GM12864 (cell line): ENCODE measurements at places on chromosomes 4 and X.

GRCh38 chr4:106019771-106020170, 124.5 kb downstream of the NPNT start:
- no peak for DNase-seq

DNA sequence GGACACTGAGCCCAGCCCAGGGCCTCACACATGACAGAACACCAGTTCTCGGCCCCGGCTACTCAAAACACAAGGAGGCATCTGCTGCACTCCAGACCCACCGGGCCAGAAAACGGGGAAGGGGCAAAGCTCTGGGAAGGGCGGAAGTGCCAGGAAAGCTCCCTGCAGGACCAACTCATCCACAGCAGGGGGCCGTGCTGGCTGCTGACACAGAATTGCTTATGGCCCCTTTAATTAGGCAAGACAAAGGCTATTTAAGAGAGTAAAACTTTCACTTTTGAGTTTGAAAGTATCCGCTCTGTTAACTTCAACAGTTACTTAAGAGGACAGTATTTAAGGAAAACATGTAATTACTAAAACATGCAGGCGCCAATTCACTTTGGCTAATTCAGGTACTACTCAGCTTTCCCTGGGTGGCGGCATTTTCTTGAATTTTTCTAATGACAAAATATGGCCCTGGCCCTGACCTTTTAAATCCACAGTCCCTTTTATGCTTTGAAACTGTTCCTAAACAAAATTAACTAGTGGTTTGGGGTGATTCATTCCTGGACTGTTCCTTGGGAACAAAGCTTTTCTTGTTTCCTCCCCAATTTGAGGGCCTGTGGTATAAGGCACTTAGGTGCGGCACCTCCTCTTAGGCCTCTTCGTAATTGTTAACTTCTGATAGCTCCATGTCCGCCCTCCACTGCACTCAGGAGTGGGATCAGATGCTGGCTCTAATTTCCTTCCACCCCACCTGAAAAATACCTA, 40.4 kb downstream of the NSG1 start:
- no peak for DNase-seq

- no peak for DNase-seq
Measured at GRCh38 chr4:119626420-119626819, 2.2 kb downstream of the PDE5A start.

DNA sequence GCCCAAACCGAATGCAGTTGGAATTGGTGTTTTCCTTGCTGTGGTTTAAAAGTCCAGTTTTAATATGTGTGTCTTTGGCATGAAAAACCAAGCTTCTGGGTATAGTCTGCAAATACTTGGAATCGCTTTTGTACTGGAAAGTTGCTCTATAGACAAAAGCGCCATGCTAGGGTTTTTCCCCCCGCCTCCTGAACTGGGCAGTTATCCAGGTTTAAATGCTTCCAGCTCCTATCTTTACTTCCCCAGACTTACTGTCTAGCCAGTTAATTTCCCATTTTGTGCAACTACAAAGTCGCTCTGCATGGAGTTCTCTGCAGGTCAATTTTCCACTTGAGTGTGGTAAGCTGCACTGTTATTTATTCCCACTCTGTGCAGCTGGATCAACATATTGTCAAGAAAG, 2.7 kb downstream of the RASL11B start:
- DNase-seq: no peak

DNA sequence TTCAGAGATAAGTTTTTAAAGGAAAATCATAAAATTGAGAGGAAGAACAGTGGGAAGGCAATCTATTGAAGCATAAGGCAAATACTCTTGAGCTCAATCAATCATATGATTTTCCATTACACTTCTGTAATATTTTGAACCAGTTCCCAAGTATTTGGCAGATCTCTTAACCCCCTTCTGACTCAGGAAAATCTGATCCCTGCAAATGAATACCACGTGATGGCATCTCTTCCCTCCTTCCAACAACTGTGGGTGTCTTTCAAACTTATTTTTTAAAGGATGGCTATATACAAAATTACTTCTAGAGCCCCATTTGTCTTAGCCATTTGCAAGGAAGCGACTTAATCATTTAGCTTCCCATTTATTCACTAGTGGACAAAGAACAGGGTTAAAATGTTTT, 41.9 kb downstream of the AMOT start:
- no peak for DNase-seq

DNA sequence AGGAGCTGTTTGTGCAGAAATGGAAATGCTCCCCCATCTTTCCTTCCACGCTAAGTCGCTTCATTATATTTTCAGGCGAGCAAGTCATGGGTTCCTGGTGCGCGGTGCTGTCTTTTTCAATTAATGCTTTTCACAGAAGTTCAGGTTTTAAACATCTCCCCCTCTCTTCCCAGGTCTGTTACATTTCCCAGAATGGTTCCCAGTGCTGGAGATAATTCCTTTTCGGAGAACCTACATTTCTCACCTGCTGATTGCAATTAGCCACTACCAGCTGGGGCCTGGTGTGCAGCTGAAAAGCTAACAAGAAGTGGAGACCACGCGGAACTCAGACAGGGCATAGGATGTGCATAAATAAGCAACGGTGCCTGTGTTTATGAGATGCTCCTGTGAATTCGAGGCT, 217.8 kb downstream of the MID1IP1 start:
- no peak for DNase-seq

GRCh38 chrX:128975745-128976144, 547.5 kb downstream of the SMARCA1 start:
- DNase-seq: no peak

GRCh38 chrX:140572724-140573123, 67.9 kb upstream of the SOX3 start:
- peak; percentile 2 for DNase-seq

DNA sequence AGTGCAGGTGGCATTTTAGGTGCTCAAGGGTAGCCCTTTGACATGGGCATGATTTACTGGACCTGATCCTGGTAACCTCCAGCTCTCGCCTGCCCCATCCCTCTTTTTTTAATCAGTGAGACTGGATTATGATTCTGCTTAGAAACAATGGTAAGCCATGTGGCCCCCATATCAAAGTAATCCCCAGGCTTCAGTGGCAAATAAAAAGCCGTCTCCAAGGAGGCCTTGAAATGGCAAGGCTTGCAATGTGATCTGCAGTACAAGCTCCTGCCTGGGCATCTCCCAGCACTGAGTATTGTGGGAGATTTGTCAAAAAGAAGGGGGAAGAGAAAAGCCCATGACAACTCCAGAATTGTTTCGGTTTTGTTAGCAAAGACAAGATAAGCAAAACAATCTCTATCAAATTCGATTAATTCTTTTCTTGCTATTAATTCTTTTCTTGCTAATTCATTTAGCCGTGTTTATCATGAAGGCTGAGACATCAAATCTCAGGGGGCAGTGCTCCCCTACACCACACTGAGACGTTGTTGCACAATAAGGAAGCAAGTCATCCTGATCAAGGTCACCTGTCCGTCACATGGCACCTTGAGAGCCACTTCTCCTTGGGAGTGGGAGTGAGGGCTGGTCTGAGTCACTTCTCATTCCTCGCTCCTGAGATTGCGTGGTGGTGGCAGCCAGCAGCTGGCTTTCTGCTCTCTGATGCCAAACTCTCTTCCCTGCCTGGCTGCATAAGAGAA, 312.7 kb upstream of the GATB start:
- no peak for DNase-seq

DNA sequence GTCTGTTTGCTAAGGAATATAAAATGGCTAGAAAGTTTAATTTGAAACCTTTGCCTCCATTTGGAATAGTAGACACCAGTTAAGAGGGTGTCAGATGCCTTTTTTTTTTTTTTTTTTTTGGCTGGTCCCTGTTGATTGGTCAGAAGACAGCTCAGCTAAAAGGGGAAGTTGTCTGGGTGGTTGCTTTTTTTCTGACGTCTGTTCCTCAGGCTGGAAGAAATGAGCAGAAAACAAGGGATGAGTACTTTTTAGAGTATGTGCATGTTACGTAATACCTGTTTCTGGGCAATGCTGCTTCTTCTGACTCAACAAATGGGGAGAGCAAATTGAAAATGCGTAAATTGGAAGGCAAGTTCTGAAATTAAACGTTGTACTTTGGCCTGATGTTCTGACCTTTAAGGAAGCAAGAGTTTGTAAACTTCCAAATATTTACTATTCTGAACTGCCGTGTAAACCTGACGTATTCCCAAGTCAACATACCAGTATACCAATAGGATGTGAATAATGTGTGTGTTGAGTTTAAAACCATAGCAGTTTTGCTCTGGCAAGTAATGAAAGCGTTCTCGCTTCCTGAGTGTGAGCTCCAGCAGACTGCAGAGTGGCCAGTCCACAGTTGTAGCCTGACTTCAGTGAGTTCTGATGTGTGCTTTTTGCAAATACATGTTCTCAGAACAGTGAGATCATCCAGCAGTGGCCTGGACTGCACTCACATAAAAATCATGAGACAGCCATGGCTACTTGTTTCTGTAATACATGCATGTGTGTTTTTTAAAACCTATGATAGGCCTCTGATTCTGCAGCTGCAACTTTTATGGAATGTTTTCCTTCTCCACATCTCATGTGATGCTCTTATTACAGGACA, 1.7 kb downstream of the SAT1 start:
- DNase-seq: no peak

GRCh38 chr4:4390515-4391240, 3.8 kb downstream of the NSG1 start:
- DNase-seq: no peak

DNA sequence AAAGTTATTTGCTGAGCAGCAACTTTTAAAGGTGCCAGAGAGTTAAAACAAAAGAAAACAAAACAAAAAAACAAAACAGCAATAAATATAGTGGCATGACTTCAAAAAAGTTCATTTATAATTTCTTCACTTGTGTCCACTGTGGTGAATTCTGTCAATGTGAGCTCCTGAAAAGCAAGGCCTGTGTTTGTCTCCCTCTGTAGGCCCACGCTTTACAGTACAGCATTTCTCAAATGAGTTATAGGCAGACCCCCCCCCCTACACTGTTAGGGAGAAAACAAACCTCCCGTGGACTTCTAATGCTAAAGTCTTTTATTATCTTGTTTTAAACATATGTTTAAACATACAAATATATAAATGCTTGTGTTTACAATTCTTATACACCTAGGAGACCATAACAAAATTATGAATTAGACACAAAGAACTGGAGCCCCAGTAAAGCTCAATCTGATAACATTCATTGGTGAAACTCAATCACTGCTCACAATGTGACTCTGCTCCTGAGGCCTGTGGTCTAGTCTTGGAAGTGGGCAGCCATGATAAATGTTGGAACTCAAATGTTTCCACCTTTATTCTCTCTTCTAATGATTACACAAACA, 47.0 kb upstream of the SCOC start:
- DNase-seq: no peak

DNA sequence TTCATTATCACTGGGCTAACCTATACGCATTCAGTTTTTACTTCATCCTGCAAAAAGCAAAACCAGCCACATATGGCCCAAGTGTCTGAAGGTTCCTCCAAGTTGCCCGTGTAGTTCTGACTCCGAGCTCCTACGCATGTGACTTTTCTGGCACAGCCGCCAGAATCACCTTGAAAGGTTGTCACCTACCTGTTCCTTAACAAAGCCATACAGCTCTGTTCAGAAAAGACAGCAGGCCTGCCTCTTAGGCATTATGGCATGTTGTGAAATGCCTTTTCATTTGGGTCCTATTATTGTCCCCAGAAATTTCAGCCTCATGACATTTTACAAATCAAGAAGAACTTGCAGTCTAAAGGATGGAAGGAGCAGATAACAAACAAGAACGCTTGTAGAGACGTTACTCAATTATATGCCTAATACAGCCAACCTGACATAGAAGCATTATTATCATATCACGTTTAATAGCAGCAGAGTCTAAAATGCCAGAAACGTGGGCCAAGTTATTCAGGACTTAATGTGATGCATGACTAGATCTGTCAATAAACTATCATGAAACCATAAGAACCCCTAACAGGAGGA, 118.5 kb downstream of the RBM47 start:
- DNase-seq: no peak

DNA sequence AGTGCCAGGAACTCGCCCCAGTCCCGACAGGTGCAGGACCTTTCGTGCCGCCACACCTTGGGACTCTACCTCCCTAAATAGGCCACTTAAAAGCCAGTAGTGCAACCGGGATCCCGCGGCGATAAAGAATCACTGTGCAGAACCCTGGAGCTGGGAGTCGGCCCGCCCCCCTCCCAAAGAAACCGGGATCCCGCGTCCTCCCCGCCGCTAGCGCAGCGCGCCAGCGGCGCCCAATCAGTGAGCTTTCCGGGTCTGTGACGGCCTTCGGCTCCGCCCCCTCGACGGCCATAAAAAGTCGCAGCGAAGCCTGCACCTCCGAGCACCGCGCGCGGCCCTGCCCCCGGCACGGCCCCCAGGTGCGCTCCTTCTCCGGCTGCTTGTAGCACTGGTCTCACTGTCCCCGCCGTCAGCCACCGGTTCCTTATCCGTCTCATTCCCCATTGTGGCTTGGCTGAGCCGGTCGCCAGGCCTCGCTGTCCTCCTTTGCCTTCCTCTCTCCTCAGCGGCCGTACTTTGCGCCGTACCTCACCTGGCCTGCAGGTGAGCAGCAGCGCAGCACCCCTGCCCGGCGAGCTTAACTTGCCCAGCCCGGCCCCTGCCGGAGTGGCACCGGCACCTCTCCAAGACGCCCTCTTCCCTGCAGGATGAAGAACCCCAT, at the start of gene LRAT:
TSS of gene LRAT (plus strand) at position 318 of the 658 bp plus-strand sequence. CDS start at position 645, 327 bp downstream.
- DNase-seq: no peak

GRCh38 chrX:156003486-156004185, 6.1 kb downstream of the IL9R start:
- DNase-seq: no peak

DNA sequence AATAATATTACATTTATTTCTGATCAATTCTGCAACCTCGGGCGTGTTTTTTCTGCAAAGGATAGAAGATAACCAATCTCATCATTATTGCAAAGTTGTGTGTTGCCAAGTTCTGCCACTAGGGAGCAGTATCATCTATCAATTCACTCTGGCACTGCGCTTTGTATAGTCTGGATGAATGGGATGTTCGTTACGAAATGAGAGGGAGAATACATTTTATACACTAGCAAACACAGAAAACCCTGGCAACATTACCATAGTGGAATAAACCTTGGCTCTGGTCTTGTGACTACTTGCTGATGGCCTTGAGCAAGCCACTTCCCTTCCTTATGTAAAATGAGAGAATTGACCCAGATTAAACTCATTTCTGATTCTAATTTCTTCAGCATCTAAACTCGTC, 97.5 kb upstream of the ZNF518B start:
- no peak for DNase-seq
